MCF 10A (cell line): ENCODE measurements at places on chromosomes 13 and 19. TPM values are rescaled to one million over a fixed set of nuclear protein-coding genes. Genes with fewer than 3 reads are reported as not detected.

- H3K4me3 ChIP-seq: no peak overlapping the region
- peaks cover 42% of the 10 kb centered on the region for H3K27me3 ChIP-seq
- H3K27ac ChIP-seq: no peak overlapping the region
- no peaks in the 10 kb centered on the region for H3K4me1 ChIP-seq
- DNase-seq: peak; percentile 63
- no peaks in the 10 kb centered on the region for H3K36me3 ChIP-seq
These were observed 24.2 kb upstream of the C1QTNF9B start for GRCh38 chr13:23921451-23921888.

GRCh38 chr13:34591900-34592529 lies 350.1 kb upstream of the NBEA start:
- DNase-seq: no peak
- no peaks in the 10 kb centered on the region for H3K27me3 ChIP-seq
- H3K4me1 ChIP-seq: no peaks in the 10 kb centered on the region

KLHL1 gene
- not detected in 2 replicates for total RNA-seq

ZNF799 gene
- 1.0 and 1.8 TPM in 2 replicates for total RNA-seq

LILRA2 gene
- not detected in 2 replicates for total RNA-seq

- H3K27me3 ChIP-seq: no peaks in the 10 kb centered on the region
- H3K27ac ChIP-seq: no peak overlapping the region
- peaks cover 4% of the 10 kb centered on the region for H3K4me1 ChIP-seq
- no peaks in the 10 kb centered on the region for H3K36me3 ChIP-seq
These were observed 3.3 kb upstream of the RASA3 start for GRCh38 chr13:114135731-114136171.

GRCh38 chr13:109436841-109437240 lies 349.5 kb downstream of the IRS2 start:
- DNase-seq: peak; percentile 16
- H3K36me3 ChIP-seq: no peaks in the 10 kb centered on the region
- no peaks in the 10 kb centered on the region for H3K27me3 ChIP-seq
- peaks cover 22% of the 10 kb centered on the region for H3K4me1 ChIP-seq

DNA sequence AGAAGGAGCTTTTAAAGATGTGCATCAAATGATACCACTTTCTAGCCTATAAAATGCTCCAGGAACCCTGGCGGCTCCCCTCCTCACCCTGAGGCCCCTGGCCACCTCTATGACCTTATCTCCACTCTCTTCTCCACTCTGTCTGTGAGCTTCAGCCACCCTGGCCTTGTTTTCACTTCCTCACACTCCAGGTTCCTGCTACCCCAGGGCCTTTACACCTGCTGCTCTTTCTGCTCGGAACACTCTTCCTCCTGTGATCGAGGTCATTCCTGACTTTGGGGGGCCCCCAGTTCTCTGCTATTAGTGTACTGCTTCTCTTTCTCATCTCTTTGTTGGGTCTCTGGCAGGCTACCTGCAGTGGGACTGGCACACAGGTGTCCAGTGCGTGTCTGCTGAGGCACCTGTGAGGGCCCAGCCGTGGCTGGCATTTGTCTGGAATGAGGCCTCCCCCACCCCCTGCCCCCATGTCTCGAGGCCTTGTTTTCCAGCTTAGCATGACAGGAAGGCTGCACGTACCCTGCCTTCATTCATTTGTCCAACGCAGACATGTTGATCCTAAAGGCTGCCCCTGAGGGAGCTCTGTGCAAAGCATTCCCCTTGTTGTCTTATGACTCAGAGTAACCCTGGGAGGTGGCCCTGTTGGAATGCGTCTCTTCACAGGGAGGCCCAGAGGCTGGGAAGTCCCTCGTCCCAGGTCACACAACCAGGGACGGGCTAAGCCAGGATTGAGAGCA lies 2.3 kb downstream of the DDA1 start:
- H3K4me3 ChIP-seq: peak overlapping the region; percentile 57
- H3K4me1 ChIP-seq: peaks cover 29% of the 10 kb centered on the region
- H3K27me3 ChIP-seq: no peaks in the 10 kb centered on the region

CCDC8 gene
- not detected in 2 replicates for total RNA-seq

DNA sequence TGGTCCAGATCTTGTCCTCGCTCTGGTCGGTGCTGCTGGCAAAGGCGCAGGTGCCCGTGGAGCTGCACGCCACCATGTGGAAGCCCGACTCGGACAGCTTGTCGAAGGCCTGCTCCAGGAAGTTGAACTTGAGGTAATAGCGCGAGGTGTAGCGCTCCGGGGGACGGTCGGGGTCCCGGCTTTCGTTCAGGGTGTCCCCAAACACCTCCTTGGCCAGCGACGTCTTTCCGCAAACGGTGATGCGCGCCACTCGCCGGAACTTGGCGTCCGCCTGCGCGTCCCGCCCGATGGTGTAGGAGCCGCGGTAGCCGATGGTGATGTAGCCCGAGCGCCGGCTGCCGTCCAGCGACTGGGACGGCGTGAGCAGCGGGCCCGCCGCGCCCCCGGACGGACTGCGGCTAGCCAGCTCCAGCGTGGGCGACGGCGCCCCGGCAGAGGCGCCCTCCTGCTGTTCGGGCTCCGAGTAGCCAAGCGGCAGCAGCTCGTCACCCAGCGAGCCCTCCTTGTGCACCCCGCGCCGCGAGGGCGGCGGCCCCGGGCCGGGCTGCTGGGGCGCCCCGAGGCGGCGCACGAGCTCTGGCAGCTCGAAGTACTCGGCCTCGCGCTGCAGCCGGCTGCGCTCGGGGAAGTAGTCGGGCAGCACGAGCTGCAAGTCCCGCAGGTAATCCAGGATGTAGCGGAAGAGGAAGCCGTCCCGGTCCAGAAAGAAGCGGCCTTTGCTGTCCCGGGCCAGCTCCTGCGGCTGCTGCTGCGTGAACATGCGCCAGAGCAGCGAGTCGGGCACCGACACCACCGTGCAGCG lies 801 bp downstream of the KCTD12 start:
- H3K27me3 ChIP-seq: no peaks in the 10 kb centered on the region
- DNase-seq: peak; percentile 84
- peak overlapping the region; percentile 94 for H3K4me3 ChIP-seq
- peak overlapping the region; percentile 78 for H3K27ac ChIP-seq
- H3K4me1 ChIP-seq: peaks cover 29% of the 10 kb centered on the region

GRCh38 chr19:38500450-38500849 lies 67.0 kb downstream of the RYR1 start:
- DNase-seq: no peak
- H3K4me3 ChIP-seq: no peak overlapping the region
- H3K27me3 ChIP-seq: no peaks in the 10 kb centered on the region
- no peak overlapping the region for H3K27ac ChIP-seq

MIR17HG gene
- total RNA-seq: 3.1 and 8.1 TPM in 2 replicates

RANBP3 gene
- 57.9 and 59.5 TPM in 2 replicates for total RNA-seq

DNA sequence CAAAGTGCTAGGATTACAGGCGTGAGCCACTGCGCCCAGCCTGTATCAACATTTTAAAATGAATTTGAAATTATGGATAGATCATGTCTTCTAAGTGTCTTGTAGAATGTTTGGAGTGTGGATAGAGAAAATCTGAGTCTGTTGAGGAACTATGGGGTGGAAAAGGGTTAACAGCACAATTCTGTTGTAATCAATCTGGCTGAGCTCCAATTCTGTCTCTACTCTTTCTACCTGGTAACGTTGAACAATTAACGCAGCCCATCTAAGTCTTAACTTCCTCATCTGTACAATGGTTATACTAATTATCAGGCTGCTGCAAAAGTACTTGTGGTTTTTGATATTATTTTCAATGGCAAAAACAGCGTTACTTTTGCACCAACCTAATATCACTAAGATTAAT lies 4.1 kb downstream of the FPR2 start:
- H3K4me1 ChIP-seq: peaks cover 8% of the 10 kb centered on the region
- H3K36me3 ChIP-seq: no peaks in the 10 kb centered on the region
- no peak for DNase-seq
- no peak overlapping the region for H3K4me3 ChIP-seq
- peaks cover 16% of the 10 kb centered on the region for H3K27me3 ChIP-seq

GRCh38 chr19:32671883-32672593 lies 2.9 kb downstream of the ANKRD27 start:
- H3K4me3 ChIP-seq: no peak overlapping the region
- H3K27ac ChIP-seq: no peak overlapping the region
- no peak for DNase-seq
- H3K4me1 ChIP-seq: peaks cover 11% of the 10 kb centered on the region
- H3K27me3 ChIP-seq: no peaks in the 10 kb centered on the region
- H3K36me3 ChIP-seq: no peaks in the 10 kb centered on the region

DNA sequence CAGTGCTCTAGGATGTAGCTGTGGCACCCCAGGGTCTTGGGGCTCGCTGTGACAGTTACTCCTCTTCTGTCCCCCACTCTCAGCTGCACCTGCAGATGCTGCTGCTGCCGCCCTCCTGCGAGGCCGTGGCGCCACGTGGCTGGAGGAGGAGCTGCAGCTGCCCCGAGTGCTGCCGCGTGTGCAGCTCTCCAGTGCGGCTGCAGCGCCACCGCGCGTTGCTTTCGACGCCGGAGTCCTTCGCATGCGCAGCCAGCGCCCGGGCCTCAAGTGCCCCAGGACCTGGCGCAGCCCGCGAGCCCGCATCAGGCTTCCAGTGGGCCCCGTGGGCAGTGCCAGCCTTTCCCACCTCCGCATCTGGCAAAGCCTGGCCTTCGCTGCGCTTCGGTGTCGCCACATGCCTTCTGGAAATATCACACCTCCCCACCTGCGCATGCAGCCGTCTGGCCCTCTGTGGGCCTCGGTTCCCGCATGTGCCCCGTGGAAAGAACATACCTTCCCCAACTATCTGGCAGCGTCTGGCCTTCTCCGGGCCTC lies 692 bp upstream of the ZNF580 start:
- H3K27ac ChIP-seq: peak overlapping the region; percentile 49
- H3K4me1 ChIP-seq: peaks cover 34% of the 10 kb centered on the region
- peaks cover 37% of the 10 kb centered on the region for H3K36me3 ChIP-seq
- H3K27me3 ChIP-seq: no peaks in the 10 kb centered on the region
- DNase-seq: no peak

GRCh38 chr13:51556740-51557139 lies 27.5 kb upstream of the WDFY2 start:
- H3K27ac ChIP-seq: peak overlapping the region; percentile 69
- peaks cover 40% of the 10 kb centered on the region for H3K4me1 ChIP-seq
- H3K4me3 ChIP-seq: peak overlapping the region; percentile 22
- peak; percentile 30 for DNase-seq

DNA sequence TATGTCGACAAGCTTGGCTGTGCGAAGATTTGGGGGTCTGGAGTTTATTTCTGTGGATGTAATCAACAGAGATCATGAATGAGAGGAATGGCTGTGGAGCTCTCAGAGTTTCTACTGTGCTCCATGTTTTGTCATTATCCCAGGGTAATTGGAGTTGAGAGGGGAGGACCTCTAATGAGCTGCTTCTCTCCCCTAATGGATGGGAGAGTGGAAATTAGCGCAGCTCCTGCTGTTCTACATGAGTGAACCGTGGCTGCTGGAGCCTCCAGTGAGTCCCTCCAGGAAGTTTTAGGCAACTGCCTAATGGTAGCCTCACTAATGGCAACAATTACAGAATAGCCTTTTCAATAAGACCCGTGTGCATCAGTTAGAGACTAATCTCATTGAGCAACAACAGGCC lies 31.3 kb upstream of the FGF9 start:
- no peaks in the 10 kb centered on the region for H3K27me3 ChIP-seq
- H3K4me3 ChIP-seq: no peak overlapping the region
- DNase-seq: no peak
- peaks cover 20% of the 10 kb centered on the region for H3K4me1 ChIP-seq
- H3K27ac ChIP-seq: no peak overlapping the region

GRCh38 chr19:51026554-51026831 lies at the start of gene KLK11:
Gene KLK11, minus strand, starts transcription at chr19:51026616. Its CDS starts 985 bp downstream, at chr19:51025631.
- no peaks in the 10 kb centered on the region for H3K27me3 ChIP-seq
- no peak within 1 kb of the TSS for H3K4me3 ChIP-seq
- DNase-seq: no peak
- no peak within 1 kb of the TSS for H3K27ac ChIP-seq
- no peaks in the 10 kb centered on the region for H3K36me3 ChIP-seq
- peaks cover 6% of the 10 kb centered on the region for H3K4me1 ChIP-seq

DACT3 gene
- 0.09 TPM in 1 of 2 replicates, not detected in the other for total RNA-seq
